ENCODE measurements at places on chromosomes 11 and 22.
A peak's percentile ranks its signal among the peaks of the same experiment; 100 is the strongest.

DNA sequence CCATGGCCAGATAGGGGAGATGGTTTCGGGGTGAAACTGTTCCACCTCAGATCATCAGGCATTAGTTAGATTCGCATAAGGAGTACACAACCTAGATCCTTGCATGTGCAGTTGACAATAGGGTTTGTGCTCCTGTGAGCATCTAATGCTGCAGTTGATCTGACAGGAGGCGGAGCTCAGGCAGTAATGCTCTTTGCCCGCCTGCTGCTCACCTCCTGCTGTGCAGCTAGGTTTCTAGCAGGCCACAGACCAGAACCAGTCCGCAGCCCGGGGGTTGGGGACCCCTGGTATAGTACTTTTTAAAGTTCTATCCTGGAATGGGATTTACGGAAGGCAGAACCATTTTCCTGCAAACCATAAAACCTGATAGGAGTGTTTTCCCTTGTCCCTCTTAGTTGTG is 54.6 kb downstream of the POLD3 start:
- DNase-seq = no peak

- DNase-seq = no peak
These were observed 5.1 kb downstream of the NECTIN1 start for GRCh38 chr11:119723952-119724325.

DNA sequence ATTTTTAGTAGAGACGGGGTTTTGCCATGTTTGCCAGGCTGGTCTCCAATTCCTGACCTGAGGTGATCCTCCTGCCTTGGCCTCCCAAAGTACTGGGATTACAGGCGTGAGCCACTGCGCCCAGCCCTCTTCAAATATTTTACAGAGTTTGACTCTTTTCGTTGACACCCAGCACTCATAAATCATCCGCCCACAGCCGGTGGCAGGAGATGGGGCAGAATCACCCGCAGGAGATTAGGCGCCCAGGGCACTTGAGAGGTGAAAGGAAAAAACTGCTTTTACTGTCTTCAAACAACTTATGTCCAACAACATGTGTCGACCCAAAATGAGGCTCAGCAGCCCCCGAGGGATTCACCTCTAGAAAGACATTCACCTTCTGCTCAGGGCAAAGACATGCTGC is 56.9 kb downstream of the OSBP2 start:
- no peak for DNase-seq

- DNase-seq = no peak
These were observed 15.1 kb upstream of the CD3E start for GRCh38 chr11:118289401-118289800.

DNA sequence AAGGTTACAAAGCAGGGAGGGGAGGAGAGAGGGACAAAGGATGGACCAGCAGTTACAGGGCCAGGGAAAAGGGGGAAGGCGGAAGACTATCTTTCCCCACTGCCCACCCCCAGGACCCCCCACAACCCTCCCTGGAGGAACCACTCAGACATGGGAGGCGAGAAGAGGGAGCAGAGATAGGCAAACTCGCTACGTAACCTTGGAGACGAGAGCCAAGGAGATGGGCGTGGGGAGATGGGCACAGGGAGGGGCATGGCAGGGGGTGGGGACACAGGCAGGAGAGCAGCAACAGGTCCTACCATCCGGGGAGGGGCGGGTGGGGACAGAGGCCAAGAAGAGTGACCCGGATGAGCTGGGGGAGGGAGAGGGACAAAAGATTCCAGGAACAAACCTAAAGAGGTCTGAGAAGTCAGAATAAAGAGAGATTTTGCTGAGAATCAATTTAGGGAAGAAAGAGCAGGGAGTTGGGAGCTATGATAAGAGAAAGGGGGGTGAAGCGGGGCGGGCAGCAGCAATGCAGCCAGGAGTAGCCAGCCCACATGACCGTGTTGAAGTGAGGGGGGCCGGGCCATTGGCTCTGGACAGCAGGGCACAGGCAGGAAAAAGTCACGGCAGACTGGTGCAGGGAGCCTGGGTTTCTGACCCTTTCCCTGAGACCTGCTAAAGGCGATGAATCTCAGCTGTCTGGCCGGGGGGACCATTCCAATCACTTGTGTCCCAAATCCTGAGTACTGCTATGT is 128.4 kb downstream of the BUD13 start:
- DNase-seq = no peak

DNA sequence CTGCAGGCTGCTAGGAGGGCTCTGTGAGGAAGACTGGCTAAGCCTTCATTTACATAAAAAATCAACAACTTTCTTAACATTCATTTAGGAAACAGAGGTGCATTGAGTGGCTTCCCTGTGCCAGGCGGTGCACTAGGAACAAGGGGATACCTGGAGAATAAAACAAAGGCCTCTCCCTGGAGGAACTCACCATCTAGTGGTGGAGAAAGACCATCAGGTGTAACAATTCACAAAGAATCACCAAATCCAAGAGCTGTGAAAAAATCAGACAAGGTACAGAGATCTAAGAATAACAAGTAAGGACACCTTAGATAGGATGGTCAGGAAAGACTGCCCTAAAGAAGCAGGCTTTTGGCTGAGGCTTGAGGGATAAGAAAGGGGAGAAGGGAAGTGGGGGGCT is 40.3 kb downstream of the CSNK2A3 start:
- DNase-seq = no peak

DNA sequence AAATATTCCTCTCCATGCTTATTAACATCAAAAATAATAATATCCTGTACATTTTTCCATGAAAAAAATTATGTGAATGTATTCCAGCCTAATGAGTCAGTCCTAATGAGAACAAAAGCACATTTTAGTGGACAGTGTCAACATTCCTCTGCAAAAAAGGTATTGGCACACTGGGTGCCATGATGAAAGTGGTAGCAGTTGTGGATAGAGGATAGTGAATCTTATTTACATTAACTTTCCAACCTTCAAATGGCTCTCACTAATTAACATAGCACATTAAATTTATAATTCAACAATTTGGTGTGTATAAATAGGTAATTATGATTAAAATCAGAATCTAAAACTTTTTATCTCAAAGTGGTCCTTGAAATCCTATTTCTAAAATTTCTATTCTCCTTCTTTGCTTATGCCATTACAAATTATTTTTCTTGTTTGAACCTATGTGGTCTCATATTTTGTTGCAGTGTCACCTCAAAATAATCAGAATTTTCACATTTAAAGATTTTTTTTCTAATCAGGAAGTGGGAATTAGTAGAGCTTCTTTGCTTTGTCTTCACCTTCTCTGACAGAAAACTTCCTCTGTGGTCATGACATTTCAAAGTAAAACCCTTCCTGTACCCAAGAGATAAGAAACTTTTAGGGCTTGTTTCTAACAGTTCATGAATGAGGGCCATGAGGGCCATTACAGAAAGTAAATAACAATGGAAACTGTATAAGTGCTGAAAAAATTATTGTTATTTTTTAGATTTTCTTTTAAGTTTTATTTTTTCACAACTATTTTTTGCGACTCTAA is 18.7 kb downstream of the SOX6 start:
- no peak for DNase-seq

DNA sequence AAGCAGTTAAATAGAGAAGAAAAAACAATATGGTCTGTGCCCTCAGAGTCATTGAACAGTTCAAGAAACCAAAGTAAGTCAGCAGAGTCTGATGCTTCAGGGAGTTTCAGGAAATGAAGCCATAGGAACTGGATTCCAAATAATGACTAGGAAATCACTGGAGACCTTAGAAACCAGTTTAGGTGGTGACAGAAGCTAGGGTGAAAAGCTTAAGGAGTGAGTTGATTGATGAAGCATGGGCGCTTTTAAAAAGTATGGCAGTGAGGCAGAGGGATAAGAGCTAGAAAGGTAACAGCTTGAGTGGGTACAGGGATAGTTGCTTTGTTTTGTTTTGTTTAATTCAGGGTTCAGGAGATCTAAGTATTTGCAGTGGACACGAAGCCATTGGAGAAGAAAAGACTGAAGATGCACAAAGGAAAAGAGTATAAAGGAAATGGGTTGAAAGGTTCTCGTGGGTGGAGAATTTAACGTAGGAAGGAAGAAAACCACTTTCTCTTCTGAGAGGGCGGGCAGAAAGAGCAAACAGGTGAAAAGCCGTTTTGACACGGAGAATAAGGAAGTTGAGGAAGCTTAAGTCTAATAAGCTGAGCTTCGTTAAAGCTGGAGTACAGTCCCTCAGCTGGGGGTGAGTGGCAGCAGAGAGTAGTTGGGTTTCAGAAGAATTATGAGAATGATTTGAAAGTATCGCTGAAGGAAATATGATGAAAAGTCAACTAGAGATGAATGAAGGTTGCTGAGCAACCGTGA is 14.8 kb downstream of the SGSM3 start:
- peak; percentile 66 for DNase-seq

GRCh38 chr22:23029521-23030228 is 40.6 kb upstream of the GNAZ start:
- no peak for DNase-seq

DNA sequence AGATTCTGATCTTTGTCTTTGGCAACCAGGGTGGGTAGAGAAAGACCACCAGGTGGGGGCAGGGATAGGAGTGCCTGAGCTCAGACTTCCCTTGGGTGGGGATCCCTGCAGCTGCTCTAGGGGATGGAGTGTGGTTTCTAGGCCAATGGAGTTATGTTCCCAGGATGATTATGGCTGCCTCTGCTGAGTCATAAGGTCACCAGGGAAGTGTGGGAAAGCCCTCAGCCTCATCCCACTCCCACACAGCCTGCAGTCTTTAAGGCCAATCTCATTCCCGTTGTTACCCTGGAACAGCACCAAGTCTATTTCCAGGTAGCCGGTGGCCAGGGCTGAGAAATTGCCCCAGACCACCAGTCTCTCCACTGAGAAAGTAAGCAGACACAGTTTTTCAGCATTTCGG is 2269.3 kb upstream of the RAG2 start:
- DNase-seq = no peak

DNA sequence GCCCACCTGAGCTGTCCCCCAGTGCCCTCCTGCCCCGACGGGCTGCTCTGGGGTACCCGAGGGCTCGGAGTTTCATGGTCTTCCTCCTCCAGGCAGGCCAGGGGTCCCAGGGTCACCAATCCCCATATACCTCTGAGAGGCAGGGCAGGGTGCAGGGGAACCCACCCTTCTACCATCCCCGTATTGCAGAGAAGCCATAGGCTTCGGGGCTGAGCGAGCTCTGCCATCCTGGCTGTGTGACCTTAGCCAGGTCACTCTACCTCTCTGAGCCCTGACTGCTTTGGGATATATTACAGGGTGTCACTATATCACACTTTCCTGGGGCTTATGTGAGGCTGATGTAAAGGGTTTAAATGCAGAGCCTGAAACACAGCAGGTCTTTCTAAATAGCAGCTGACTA is 57.4 kb downstream of the NAT10 start:
- no peak for DNase-seq

- DNase-seq = peak; percentile 72
These were observed 64.9 kb downstream of the NAV2 start for GRCh38 chr11:19777377-19778102.

- DNase-seq = no peak
These were observed 13.2 kb downstream of the CRTAM start for GRCh38 chr11:122851366-122851966.

DNA sequence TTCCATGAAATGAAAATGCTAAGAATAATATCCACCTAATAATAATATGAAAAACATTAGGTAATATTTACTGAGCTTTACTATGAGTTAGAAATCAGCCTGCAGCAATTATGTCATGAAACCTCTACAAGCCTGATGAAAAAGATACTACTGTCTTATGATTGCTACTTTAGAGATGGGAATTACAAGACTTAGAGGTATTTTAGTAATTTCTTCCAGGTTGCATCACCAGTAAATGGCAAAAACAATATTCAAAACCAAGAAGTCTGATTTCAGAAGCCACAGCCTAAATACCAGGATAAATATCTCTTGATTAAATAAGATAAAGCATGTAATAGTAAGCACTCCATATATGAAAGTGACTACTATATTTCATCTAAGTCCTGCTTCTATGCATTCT is 13.8 kb downstream of the OR5B21 start:
- no peak for DNase-seq

GRCh38 chr22:49993649-49994360 is 18.8 kb downstream of the IL17REL start:
- peak; percentile 18 for DNase-seq

- no peak for DNase-seq
These were observed 806 bp downstream of the COA4 start for GRCh38 chr11:73875840-73876239.

GRCh38 chr11:120773501-120774031 is 250.3 kb upstream of the TBCEL start:
- DNase-seq = no peak

GRCh38 chr11:122115524-122116379 is at the start of gene BLID:
TSS of gene BLID (minus strand) at chr11:122116215. CDS start at chr11:122115922, 293 bp downstream.
- DNase-seq = peak; percentile 35

DNA sequence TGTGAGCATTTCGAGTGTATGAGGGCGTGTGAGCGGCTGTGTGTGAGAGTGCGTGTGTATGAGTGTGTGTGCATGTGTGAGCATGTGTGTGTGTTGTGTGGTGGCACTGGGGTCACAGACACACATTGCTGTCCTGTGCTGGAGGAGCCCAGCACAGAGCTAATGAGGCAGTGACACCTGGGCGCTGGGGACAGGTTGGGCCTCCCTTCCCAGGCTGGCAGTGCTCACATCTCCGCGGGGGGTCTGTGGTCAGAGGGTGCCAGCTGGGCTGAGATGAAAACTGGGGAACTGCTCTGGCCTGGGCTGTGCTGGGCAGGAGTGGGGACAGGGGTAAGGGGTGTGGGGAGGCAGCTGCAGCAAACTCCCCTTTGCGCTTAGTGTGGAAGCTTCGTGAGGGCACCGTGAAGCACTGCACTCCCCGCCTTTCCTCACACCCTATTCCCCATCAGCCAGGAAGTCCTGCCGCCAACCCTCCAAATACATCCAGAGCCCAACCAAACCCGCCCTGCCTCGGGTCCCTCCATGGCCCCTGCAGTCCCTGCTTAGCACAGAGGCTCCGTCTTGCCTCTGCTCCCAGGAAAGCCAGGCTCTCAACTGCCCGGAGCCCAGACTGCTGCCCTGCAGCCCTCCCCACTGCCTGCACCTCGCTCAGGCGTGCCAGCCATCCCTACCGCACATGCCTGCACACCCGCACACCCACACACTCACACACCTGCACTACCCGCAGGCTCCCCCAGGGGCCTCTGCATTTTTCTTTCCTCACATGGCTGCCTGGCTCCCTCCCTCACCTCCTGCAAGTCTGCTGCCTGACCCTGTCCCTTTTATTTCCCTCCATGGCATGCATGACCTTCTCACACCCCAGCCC is 62.0 kb upstream of the THY1 start:
- no peak for DNase-seq

DNA sequence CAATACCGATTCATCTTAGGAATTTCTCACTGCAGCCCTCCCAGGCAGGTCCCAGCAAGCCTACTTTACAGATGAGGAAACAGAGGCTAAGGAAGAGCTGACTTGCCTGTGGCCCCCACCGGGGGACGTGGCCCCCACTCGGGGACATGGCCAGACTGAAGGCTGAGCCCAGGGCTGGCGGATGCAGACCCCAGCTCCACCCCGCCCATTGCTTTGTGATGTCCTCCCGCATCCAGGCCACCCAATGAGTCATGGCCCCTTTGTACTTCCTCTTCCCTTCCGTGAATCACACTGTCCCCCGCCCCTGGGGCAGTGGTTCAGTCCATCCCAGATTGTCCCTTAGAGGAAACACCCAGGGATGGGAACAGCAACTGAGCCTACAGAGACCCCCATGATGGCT is 116.0 kb upstream of the ANO1 start:
- peak; percentile 57 for DNase-seq
